ENCODE measurements at places on chromosomes 12 and 14.

DNA sequence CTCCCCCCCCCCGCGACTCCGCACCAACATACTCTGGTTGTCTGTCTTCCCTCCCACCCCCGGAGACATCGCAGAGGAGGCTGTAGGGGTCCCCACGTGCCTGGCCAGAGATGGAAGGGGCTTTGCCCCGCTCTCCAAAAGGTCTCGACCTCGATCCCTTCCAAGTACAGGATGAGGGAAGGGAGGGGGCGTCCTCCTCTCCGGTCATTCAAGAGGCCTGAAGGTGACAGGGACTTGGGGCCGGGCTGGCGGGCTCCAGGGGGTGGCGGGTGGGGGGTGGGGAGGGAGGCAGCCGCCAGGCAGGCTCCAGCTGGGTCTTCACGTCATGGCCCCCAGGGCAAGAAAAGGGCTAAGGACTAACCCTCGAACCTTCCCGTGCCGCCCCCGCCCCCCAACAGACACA lies 15.1 kb downstream of the TBX3 start:
- no peak for DNase-seq

DNA sequence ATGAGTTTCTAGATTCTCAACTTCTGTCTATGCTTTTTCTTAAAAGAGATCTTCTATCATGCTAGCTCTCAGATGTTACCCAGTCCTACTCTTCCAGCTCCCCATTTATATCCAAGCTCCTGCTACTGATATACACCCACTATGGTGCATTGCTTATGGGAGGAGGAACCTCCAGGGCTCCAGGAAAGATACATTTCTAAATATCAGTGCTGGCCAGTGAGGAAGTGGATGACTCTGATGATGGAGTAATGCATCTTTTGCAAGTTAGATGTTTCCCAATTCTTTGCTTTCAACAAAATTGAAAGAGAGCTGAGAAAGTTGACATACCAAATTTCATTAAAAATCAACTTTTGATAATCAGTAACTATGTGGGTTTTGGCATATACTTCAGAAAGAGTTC lies 105.7 kb upstream of the RESF1 start:
- peak; percentile 87 for DNase-seq

DNA sequence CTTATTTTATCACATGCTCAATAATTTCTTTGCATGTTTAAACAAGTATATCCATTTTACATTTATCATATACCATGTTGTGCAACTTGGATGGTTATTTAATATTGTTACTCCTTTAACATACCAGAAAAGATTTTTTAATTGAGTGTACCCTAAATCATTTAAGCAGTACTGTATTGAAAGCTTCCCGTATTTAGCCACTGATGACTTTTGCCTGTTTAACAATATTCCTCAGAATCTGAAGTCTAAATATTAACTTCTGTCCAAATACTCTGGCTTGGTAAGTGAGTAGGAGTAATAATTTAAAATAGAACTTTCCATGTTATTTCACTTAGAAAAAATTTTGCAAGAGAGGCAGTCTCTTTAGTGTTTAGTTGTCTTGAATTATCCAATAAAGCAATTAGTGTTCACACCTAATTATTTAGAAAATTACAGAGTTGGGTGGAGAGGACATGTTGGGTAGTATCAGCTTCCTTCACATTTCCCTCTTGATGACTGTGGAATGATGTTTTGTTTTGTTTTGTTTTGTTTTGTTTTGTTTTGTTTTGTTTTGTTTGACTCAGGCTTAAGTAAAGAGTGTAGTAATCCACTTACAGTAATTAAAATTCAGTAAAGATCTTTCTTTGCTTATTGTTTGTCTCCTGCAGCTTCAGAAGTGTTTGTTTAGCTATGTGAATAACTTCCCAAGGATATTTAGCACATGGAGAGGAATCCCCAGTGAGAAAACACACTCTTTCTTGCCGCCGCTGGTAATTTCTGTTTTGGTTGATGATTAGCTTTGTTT lies 59.5 kb downstream of the DAAM1 start:
- DNase-seq: no peak

- DNase-seq: no peak
Measured at GRCh38 chr14:32366986-32367385, 37.9 kb downstream of the AKAP6 start.

DNA sequence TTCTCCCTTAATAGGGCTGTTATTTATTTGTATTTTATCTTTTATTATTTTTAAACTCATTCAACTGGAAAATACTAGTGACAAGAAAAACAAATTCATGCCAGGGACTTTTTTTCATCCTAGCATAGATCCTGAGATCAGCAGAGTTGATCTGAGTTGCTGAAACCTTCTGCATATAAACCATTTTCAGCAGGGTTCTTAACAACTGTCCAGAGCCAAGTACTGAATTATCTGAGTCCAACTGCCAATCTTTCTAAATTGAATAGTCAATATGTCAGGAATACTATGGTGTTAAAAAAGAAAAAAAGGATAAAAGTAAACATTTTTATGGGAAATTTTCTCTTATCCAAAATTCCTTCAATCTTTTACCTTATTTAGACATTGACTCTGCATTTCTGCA lies 28.6 kb downstream of the CDC42BPB start:
- no peak for DNase-seq

DNA sequence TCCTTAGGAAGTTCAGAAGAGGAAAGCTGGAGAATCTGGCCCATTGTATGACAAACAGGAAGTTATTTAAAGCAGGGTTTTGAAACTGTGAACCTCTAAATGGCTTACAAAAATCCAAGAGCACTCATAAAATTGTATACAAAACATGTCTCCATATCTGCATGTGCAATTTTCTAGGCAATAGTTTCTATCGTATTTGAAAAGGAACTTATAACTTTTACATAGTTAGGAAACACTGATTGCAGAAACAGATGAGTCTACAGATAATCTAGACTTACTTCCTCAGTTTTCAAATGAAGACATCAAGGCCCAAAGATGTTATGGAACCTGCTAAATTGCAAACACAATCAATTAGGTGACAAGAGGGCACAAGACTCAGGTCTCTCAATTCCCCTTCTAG lies 53.3 kb upstream of the ETV6 start:
- DNase-seq: peak; percentile 87

DNA sequence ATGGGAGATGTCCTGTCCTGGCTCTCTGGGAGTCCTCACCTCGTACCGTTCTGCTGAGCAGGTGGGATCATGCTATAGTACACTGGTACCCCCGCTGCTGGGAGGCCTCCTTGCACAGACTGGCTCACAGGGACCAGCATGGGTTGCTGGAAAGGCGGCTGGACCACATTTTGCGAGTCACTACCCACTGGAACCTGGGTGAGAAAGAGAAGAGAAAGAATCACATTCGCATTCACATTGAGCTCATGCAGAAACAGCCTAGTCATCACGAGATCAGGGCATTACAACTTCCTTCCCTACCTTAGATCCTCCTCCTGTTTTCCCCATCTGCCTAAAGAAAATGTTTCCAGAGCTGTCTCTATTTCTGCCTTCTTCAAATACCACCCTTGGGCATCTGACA lies 17.3 kb upstream of the STAC3 start:
- peak; percentile 36 for DNase-seq
